Mucosa of gallbladder (tissue), 1 donor: ENCODE measurements at places on chromosomes 2 and 18. TPM values are rescaled to one million over a fixed set of nuclear protein-coding genes. Genes with fewer than 3 reads are reported as not detected.

DNA sequence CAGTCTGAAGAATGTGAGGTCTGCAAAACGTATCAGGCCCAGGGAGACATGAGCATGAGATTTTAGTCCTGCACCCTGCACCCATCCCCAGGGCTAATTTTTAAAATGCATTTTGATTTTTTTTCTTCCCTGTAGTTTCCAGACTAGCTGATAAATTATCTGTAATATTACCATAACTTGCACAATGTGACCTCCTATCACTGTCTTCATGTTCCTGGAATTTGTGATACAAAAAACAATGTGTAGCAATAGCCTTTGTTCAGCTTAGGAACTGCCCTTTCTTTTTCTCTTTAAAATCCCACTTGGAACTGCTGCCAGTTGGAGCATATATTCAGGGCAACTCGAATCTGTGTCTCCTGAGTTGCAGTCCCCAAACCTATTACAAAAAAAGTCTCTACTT lies 222.8 kb upstream of the HS6ST1 start:
- DNase-seq: no peak

- peak; percentile 33 for DNase-seq
Measured at GRCh38 chr2:149661844-149662243, 74.3 kb upstream of the MMADHC start.

- no peak for DNase-seq
Measured at GRCh38 chr2:172098287-172098649, 4.4 kb downstream of the DLX2 start.

DNA sequence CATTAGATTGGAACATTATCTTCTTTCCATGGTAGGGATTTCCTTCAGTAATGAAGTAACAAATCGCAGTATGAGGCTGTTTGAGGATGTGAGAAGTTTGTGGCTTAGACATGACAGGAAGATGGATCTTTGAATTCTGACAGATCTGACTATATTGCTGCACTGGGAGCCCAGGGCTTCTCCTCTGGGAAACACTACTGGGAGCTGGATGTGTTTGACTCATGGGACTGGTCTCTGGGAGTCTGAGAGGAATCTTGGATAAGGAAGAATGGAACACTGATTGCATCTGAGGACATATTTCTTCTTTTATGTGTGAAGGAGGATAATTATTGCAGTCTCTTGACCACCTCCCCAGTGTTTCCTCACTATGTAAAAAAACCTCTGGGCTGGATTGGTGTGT lies 77.2 kb upstream of the ST6GAL2 start:
- DNase-seq: no peak

DNA sequence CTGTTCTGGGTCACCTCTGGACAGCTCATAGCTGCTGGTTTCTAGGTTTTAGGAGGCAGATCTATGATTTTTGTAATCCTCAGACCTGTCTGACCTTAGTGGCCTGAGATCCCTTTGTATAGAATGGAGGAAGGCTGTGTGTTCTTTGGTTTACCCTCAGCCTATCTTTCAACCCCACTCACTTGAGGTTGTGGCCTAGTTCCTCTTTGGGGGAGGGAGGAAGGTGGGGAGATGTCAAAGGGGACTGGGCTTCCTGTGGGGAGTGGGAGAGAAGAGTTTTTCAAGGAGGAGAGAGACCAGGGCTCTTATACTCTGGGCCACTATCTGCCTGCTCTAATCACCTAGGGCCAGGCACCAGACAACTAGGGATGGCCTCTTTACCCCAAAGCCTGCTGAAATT lies 28.5 kb downstream of the SEMA4F start:
- DNase-seq: no peak

GRCh38 chr18:61972389-61973264 lies 79.8 kb upstream of the RNF152 start:
- no peak for DNase-seq

Gene CXCR1
- not detected for total RNA-seq

Gene SETBP1
- total RNA-seq: 36.2 TPM

Gene LRRC30
- not detected for total RNA-seq

Gene OTOF
- total RNA-seq: 0.09 TPM

Gene C1GALT1C1L
- total RNA-seq: 0.92 TPM
